Left renal cortex interstitium (tissue), 4 donors: ENCODE measurements at places on chromosomes 16 and 17. TPM values are rescaled to one million over a fixed set of nuclear protein-coding genes. Genes with fewer than 3 reads are reported as not detected.

DNA sequence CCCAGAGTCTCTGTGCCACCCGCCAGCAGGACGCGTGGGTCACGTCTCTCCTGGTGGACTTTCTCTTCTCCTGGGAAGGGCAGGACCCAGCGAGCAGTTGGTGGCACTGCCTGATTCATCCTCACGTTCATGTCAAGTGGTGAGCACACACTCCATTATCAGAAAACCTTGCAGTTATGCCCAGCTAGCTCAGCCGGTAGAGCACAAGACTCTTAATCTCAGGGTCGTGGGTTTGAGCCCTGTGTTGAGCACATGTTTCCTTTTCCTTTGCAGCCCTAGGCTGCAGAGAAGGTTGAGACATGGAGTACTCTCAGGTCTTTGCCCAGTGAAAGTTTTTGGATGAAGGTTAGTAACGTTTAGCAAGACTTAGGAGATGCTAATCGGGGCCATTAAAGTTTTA, 8.0 kb downstream of the OR1F1 start:
- DNase-seq, result no peak

DNA sequence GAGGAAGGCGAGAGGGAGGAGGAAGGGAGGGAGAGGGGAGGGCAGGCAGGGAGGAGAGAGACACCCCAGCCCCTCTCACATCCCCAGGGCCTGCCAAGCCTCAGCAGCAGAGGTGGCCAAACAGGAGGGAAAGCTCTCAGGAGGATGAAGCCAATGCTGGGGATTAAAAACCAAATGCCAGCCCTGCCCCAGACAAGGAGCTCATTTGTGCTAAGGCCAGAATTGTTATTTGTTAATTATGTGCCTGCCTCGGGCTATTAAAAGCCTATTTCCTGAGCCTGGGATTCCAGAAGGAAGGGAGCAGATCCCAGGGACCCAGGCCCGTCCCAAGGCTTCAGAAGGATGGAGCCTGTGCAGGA, 27.9 kb upstream of the GINS2 start:
- DNase-seq, result no peak

DNA sequence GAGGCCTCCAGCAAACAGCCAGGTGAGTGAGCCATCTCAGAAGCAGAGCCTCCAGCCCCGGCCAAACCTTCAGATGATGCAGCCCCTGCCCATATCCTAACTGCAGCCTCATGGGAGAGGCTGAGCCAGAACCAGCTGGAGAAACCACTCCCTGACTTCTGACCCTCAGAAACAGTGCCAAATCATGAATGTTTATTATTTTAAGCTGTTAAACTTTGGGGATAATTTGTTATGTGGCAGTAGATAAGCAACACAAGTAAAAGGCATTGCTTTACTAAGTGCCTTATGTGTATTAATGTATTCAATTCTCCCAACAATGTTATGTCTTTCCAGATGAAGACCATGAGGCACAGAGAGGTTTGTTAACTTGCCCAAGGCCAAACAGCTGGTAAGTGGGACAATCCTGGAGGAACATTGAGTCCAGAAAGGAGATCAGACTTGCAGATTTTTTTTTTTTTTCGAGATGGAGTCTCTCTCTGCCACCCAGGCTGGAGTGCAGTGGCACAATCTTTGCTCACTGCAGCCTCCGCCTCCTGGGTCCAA, 59.6 kb downstream of the SOCS1 start:
- no peak for DNase-seq

GRCh38 chr17:41599680-41600079, 12.9 kb downstream of the KRT16 start:
- DNase-seq, result no peak

DNA sequence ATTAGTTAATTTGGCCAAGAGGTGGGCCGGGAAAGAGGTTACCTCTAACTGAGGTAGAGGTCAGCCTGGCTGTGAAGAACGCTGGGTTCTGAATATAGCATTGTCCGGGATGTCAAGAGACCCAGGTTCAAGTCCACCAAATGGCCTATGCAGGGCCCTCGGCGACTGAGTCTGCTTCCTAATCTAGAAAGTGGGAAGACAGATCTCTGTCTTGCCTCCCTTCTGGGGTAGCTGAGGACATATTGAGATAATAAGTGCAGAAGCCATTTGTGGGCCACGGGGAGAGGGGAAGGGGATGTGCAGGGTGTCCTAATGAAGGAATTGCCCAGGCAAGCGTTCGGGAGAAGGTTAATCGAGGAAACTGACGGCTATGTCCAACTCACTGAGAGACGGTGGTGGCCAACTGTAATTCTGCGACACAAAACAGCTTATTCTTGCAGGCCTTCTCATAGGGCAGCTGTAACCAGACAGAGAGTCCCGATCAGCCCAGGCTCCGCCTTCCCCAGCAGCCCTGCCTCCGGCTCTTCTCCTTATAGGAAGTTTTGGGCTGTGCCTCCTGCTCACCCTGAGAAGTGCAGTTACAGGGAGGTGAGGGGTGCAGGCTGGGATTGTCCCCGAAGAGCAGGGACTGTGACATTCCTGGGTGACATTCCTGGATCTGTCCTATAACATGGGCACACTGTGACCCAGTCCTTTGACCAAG, 15.9 kb downstream of the HASPIN start:
- no peak for DNase-seq

- no peak for DNase-seq
These were observed 6.2 kb downstream of the ENGASE start for GRCh38 chr17:79080761-79081290.

DNA sequence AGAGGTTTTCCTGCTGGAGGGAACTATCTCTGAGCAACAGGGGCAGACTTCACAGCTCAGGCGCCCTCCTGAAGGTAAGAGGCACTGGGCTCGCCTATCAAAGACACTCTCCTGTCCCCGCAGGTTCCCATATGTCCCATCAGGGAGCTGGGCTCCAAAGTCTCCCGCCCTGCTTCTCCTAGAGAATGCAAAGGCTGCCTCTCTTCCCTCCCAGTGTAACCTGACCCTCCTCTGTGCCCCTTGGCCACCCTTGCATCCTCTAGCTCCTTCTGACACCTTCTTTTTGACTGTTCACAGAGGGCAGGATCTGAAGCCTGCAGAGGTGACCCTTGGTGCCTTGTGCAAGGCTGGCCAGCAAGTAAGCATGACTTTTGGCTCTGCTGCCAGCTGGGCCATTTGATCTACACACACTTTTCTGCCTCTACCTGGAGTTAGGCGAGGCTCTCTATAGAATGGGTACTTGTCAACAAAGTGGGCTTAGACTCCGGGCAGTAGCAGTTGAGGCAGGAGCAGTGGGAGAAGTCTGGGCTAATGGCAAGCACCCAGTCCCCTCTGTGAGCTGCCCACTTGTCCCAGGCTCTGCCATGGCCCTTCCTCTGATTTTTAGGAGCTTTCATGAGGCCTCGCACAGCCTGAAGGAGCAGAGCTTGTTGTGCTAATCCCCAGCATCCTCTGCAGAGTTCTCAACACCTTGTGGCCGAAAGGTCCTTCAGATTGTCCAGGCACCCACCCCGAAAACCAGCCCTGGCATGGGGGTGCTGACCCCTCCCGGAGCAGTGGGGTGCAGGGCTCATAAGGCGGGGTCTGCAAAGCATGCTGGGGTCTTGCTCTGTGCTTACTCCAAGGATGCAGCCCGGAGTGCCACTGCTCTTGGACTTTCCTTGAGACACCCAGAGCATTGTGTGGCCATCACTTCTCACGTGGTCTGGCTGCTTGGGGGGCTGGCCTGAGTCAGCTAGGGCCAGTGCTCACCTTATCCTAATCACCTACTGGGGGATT, 122.9 kb downstream of the METRNL start:
- no peak for DNase-seq

HEATR9 gene
- polyA plus RNA-seq, result 0.10 TPM

CCL17 gene
- polyA plus RNA-seq, result not detected

- no peak for DNase-seq
These were observed 67.4 kb downstream of the MED13 start for GRCh38 chr17:61997664-61998063.

- no peak for DNase-seq
These were observed 12.3 kb downstream of the SDR42E2 start for GRCh38 chr16:22174642-22175041.

GRCh38 chr17:9380361-9380760, 195.3 kb downstream of the STX8 start:
- no peak for DNase-seq

CACNA1G gene
- polyA plus RNA-seq, result 8.5 TPM

- no peak for DNase-seq
These were observed 67.1 kb downstream of the CLEC18A start for GRCh38 chr16:70018254-70018653.

- no peak for DNase-seq
These were observed 21.7 kb downstream of the USP36 start for GRCh38 chr17:78818932-78819331.

SEC14L5 gene
- polyA plus RNA-seq, result 0.20 TPM

NPIPB6 gene
- 1.0 TPM for polyA plus RNA-seq

DNA sequence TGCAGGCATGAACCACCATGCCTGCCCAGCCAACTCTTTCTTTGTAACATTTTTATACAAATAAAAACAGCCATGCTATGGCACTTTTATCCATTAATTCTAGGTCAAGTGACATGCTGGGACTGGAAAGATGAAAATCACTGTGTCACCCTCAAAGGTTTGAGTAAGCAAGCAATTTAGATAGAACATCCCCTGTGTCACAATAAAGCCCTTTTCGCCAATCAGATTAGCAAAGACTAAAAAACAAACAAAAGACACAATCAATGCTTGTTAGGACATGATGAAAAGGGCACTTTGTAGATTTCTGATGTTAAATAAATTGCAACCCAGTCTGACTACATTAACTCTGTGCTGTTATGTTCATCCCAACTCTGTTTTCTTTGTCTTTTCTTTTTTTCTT, 26.4 kb downstream of the CHP2 start:
- no peak for DNase-seq

DNA sequence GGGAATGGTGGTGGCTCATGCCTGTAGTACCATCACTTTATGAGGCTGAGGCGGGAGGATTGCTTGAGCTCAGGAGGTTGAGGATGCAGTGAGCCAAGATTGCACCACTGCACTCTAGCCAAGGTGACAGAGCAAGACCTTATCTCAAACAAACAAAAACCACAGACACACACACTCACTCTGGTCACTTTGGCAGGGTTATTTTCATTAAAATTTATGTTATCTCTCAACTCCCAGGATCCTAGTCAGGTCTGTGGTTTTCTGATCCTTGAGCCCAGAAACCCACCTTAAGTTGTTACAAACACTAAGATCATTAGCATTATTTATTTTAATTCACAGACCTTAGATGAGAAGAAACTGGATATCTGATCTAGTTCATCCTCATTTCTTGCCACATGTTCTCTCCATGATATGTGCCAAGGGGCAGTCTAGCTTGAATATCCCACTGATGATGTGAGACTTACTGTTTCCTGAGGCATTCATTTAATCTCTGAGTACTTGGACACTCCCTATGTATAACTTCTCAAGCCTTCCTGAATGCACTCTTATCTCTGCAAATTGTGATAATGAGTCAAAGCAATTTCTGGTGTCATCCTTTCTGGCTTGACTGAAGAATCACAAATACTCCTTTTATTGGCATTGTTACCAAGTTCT, 9.6 kb downstream of the ABHD15 start:
- DNase-seq, result no peak

DNA sequence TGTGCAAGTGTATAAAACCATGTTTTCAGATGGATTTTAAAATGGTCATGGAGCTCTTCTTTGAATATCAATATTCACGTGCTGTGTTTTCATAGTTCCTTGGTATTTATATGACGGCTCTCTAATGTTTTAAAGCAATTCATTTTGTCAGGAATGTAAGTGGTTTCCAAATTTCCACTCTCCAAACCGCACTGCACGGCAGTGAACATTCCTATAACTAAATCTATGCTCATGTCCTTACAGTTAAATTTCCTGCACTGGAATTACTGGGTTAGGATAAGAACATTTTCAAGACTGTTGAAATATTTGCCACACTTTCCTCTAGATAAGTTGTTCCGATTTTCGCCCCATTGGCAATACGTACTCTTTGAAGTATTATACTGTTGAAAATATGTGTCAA, 398.9 kb downstream of the PMP22 start:
- DNase-seq, result no peak
